ENCODE measurements at places on chromosomes 7 and 10.

GRCh38 chr7:54812756-54813322 is 53.8 kb upstream of the SEC61G start:
- DNase-seq: no peak

GRCh38 chr10:16586358-16587138 is 64.9 kb upstream of the C1QL3 start:
- DNase-seq: no peak

DNA sequence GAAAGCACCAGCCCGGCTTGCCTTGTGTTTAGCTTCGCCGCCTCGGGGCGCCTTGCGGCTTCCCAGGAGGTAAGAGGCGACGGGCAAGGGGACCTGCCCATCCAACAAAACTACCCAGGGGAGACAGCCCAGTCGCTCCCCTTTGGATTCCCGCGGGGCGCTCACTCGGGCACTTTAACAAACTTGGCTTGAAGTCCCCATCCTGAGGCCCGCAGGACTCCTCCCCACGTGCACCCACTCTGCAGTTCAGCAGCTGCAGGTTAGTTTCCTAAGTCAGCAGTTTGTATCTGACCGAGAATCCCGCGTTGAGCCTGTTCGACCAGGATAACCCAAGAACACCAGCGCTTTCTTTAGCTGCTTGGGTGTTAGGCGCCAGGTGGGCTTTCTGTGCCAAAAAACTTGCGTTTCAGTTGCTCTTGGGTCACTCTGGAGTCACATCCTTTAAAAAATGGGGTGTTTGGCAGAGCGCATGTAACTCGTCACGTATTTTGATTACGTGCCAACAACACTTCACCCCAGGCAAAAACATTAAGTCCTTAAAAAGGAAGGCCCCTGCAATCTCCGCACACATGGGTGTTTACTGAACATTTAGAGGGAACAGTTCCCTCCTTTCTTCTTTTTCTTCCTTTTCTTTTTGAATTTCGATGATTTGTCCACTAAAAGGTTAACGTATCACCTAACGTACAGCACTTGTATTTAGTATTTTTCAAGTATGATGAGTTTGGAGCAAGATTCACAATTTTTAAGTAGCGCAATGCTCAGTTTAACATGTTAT is 876 bp downstream of the DNAH11 start:
- no peak for DNase-seq

GRCh38 chr10:21368022-21368582 is 157.4 kb downstream of the SKIDA1 start:
- no peak for DNase-seq

GRCh38 chr7:107168233-107169119 is at the start of gene HBP1:
Gene HBP1, plus strand, starts transcription at chr7:107169003. Its CDS starts 10,891 bp downstream, at chr7:107179894.
- peak; percentile 100 for DNase-seq

DNA sequence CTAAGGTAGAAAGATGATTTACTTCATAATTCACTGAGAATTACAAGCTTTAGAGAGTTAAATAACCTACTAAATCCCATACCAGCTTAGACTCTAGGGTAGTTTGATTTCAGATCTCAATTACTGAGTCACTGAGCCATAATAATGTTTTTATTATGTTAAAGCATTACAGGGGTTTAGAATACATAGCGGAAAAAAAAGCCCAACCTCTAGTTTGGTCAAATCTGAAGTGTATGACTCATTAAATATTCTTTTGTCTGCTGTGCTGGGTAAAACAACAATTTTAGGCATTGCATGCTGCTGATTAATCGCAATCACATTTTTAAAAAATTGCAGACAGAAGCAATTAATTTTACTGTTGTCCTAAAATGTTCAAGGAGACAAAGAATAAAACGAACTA is 48.5 kb downstream of the MALRD1 start:
- DNase-seq: no peak

DNA sequence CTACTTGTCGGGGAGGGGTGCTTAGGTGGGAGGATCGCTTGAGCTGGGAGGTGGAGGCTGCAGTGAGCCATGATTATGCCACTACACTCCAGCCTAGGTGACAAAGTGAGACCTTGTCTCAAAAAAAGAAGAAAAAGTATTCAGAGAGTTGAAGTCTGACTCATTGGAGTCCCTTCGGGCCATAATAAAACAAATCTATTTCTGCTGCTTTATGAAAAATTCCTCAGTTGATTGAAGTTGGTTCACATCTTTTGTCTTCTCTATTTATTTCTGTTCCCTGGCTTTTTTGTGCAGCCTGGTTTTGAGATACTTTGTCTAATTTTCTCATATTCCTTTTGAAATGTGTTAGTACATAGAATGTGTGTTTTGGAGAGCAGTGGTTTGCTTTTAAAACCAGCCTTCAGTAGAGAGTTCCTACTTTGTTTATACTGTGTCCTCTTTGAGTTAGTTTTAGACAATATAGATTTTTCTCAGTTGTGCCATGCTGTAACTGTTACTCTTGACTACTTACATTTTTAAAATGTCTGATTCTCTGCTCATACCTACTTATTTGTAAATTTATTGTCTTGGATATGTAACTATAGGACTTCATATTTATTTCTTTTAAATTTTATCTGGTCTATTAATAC is 36.7 kb downstream of the LUC7L2 start:
- DNase-seq: no peak

DNA sequence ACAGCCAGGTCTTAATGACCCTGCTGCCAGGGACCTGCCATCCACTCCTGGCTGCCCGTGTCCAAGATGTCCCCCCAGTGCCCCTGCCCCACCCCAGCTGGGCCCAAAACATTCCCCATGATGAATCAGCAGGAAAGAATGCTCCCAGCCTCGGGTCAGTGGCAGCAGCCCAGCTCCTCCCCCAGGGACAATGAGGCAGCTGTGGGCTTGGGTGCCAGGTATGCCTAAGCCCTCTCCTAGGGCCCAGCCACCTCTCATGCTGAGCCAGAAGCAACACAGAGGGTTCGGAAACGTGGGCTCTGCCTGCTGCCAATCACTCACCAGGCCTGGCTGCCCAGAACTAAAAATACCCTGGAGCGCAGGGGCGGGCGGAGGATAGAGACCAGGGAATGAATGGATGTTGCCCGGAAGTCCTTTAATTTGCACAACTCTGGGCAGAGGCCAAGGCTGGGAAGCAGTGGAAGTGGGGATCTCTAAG is 1.5 kb upstream of the LOXL4 start:
- DNase-seq: peak; percentile 70

DNA sequence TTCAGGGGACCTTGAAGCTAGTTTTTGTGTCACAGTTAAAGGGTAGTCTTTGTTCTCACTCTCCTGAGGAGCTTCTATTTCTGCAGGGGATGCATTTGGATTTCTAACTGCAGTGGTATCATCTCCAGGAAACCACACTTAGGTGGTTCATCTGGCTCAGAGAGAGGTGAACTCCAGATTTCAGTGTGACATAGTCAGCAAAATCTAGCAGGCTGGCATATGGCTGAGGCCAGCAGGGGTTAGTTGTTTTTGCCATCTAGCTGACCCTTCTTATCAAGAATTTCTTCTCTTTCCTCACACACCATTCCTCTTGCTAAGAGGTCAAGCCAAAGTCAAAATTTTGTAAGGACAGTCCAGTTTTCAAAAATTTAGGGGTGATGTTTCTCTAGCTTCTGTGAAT is 248.2 kb downstream of the REEP3 start:
- DNase-seq: no peak

GRCh38 chr7:157997471-157997870 is 590.2 kb downstream of the PTPRN2 start:
- no peak for DNase-seq

DNA sequence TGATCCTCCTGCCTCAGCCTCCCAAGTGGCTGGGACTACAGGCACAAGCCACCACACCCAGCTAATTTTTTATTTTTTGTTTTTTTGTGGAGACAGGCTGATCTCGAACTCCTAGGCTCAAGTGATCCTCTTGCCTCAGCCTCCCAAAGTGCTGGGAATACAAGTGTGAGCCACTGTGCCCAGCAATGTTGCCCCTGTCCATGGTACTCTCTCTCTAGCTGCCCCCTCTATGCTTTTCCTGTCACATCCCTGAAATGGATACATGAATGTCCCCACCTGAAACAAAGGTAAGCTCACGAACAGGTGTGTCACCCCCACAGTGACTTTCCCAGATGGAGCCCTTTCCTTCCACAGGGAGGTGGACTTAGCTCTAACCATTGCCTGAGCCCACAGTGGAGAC is 141.1 kb upstream of the MGMT start:
- DNase-seq: no peak

DNA sequence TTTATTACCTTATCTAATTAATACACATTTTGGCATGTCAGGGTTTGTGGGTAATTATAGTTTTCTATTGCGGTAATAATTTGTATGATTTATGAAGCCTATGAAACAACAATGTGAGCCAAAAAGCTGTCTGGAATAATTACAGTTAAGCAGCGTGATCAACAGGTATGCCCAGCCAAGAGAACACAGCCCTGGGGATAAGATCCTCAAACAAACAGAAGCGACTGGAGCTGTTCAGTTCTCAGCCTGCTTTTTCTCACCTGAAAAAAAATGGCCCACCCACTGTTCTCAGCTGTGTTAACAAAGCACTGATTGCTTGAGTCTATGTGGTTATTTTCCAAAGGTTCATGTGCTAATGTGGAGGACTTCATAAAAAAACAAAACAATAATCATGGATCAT is 855.8 kb downstream of the GATA3 start:
- no peak for DNase-seq

GRCh38 chr10:124464028-124464965 is 2.7 kb downstream of the LHPP start:
- no peak for DNase-seq

DNA sequence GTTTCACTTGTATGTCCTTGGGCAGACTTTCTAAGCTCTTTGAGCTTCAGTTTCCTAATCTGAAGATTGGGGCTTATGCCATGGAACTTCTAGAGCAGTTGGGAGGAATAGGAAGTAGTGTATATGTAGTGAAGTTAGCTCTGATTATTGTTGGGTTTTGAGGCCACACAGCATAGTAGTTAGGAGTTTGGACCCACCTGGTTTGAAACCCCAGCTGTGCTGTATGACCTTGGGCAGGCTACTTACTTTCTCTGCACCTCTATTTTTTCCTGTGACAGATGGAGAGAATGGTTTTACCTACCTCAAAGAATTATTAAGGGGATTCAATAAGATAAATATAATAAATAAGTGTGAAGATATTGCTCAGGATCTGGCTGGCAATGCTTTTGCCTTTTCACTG is 61.4 kb upstream of the ADRB1 start:
- no peak for DNase-seq

DNA sequence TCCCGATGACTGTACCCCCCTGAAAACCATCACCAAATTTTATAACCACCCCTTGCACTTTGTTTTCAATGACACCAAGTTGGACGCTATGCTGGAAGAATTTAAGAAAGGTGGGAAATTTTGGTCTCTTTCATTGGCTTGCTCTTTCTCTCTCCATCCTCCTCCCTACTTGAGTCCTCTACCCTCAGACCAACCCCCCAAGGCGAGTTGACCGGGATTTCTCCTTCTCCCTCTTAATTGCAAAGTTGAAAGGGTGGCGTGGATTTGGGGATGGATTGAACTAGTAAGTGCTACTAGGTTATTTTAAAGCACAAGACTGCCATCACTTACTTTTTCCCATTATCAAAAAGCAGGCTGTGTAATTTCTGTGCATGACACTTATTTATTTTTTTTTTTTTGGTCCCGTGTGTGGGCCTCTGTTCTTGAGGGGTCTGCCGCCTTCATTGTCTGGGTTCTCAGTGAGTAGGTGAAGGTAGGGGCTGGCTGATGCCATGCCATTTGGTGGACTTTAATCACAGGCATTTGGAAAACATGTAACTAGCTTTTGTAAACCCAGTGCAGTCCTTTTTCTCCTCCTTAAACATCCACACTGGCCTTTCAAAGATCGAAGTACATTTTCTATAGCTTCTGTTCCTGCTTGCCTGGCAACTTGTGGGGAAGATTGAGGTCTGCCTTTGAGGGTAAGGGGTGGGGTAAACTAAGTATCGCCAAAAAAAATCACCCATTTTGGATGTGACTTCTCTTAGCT is 2.1 kb downstream of the CNNM2 start:
- no peak for DNase-seq

GRCh38 chr10:35637462-35637861 is 4.6 kb downstream of the FZD8 start:
- no peak for DNase-seq

DNA sequence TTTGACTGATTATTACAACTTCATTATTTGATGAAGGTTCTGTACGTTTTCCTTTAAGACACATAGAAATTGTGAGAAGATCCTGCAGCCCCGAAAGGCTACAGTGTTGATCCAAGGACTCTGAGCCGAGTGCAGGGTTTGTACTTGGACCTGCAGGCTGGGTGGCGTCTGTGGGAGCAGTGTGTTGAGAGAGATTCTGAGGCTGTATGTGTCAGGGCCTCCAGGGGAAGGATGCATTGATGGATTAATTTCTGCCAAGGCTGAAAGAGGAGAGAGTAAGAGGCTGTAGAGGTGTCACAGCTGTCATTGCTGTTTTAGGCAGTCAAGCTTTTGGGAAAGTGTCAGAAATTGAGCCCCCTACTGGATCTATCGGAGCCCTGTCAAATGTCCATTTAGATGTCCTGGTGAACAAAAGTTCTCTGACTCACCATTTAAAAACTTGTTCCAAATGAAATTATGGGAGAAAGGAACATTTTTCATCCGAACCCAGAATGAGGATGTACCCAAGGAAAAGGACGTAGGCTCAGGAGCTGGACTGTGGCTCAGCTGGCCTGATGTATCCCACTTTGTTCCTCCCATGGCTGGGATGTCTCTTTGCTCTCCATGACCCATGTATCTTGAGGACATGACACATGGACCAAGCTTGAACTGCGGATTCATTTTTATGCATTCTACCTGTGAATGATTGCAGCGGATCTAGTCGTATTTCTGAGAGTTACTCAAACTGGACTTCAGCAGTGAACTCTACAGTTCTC is 102.2 kb downstream of the TCF7L2 start:
- peak; percentile 42 for DNase-seq

- DNase-seq: no peak
Observed at GRCh38 chr7:75811894-75812678, 1.5 kb downstream of the CCL24 start.

DNA sequence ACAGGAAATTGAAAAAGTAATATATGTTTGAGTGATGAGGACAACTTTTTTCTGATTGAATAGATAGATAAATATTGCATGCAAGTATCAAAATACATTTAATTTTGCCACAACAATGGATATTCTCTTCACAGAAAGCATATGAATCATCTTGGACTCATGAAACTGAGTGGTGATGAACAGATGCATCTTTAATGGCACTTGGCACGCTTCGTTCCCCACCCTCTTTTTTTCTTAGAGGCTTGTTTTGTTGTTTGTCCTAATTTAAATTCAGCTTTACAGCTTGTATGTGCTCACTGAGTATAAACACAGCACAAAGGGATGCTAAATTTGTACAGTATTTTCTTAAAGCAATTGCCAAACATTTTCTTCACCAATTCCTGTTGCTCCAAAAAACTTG is 145.0 kb upstream of the YAE1 start:
- no peak for DNase-seq

GRCh38 chr10:48993627-48994026 is 54.0 kb upstream of the LRRC18 start:
- no peak for DNase-seq

GRCh38 chr10:18282094-18282493 is 141.9 kb downstream of the CACNB2 start:
- no peak for DNase-seq

- DNase-seq: no peak
Observed at GRCh38 chr10:17235136-17235535, 7.1 kb downstream of the VIM start.

GRCh38 chr7:143988976-143989745 is 11.0 kb upstream of the OR6B1 start:
- no peak for DNase-seq

- DNase-seq: no peak
Observed at GRCh38 chr10:30422981-30423654, 10.9 kb upstream of the MAP3K8 start.

Data from dermis microvascular lymphatic vessel endothelial cell (primary cell).